ENCODE measurements at places on chromosomes 4 and X.

GRCh38 chr4:148094149-148094548, 348.1 kb downstream of the NR3C2 start:
- no peak for DNase-seq

- no peak for DNase-seq
These were observed 47.8 kb upstream of the CRMP1 start for GRCh38 chr4:5940470-5941203.

DNA sequence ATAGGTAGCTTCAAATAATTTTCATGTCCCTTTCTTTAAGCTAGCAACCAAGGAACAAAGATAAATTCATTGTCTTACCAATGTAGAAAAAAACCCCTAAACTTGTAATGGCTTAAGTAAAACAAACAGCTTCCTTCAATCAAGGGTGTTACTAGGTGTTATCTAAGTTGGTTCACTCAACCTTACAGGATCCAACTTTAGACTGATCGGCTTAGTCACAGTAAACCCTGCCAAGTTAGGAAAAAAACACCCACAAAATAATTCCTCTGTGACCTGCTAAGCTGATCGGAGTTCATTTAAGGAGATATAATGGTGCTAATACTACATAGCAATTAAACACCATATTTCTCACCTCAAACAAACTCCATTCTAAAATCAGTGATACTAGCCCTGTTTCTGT, 10.1 kb downstream of the AIFM1 start:
- DNase-seq: no peak

DNA sequence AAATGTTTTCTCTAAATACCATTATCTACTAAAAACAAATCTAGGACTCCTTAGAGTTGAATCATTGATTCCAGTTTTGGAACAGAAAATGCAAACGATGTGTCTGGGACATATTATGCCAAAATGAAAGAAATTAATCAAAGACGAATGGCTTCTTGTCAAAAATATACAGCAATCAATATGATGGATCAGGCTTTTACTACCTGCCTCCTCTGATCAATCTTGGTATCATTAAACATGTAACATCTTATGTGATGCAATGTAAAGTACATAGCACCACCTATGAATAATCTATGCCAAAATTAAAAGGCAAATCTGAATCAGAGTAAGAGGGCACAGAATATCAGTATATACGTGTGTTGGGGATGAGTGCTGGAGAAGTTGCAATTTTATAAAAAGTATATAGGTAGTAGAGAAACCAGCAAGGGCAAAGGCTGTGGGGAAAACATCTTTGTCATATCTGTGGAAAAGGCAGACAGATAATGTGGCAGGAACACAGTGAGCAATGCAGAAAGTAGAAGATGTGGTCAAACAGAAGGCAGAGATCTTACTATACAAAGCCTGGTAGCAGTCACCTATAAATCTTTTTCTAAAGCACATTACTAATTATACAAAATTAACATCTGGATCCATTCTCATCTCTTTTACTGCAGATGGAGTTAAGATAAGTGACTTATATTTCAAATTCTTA, 152.7 kb downstream of the ANTXR2 start:
- DNase-seq: no peak

GRCh38 chrX:17453788-17454187, 78.8 kb downstream of the NHS start:
- DNase-seq: no peak

DNA sequence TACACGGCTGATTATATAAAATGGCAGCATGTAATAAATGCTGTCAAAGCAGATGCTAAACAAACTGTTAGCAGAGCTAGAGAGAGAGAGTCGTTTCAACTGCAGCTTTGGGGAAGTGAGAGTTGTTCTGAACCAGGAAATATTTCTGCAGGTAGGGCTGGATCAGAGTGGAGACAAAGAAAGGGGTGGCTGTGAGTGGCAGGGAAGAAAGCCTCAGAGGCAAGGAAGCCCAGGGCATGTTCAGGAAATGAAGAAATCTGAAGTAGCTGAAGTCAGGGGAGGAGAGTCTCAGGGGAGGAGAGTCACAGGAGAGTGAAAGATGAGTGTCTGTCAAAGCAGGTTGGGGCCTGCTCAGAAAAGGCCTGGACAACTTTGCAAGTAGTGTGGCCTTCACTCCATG, 48.4 kb upstream of the RPS6KA3 start:
- DNase-seq: no peak

- no peak for DNase-seq
These were observed 7.8 kb upstream of the HAUS3 start for GRCh38 chr4:2249526-2250356.

DNA sequence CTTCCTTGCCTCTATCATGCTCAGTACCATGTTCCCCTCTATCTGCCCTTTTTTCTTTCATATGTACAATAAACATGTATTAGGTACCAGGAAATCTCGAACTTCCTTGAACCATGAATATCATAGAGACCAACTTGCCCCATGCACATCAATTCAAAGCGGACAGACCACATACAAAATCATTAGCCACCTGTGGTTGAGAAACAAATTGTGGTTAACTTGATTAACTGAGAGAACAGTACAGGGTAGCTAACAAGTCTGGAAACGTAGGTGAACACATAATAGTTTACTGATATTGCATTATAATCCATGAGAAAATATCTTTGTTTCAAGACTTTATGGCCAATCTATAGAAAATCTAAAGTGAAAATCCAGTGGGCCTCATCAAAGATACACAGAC, 8.2 kb downstream of the CASP3 start:
- DNase-seq: no peak

GRCh38 chr4:104616401-104616820, 121.7 kb upstream of the CXXC4 start:
- no peak for DNase-seq

DNA sequence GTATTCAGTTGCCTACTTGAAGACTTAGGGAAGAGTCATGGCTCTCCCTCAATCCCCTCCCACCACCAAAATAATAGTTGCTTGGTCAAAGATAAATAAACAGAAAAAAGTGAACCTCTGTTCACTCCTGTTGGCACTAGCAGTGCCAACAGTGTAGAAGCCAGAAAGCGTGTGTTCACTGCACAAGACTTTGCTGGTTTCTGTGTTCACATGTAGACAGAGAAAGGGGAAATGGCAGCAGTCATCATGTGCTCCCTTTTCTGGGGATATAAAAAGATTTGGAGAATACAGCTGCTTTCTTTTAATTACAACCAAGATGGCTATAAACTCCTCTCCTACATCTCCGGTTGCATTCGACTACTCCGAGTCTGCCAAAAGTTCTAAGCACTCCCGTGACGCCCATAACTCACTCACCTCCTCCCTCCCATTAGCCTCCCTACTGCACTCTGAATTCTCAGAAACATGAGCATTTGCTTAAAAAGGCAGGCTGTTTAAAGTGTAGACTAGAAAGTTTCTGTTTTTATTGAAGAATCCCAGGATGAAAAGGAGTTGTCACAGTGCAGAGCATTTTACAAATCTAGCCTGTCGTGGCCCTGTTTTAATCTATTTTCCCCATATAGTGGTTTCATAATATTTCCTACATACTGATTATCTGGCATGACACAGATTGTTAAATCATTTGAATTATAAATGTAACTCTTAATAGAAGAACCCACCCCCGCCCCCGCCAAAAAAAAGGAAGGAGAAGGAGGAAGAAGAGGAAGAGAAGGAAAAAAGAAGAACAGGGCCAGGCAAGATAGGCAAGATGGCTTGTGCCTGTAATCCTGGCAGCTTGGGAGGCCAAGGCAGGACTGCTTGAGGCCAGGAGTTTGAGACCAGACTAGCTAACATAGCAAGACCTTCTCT, 16.7 kb downstream of the LGI2 start:
- no peak for DNase-seq

- no peak for DNase-seq
These were observed 234.7 kb upstream of the DIAPH2 start for GRCh38 chrX:96449896-96450295.

DNA sequence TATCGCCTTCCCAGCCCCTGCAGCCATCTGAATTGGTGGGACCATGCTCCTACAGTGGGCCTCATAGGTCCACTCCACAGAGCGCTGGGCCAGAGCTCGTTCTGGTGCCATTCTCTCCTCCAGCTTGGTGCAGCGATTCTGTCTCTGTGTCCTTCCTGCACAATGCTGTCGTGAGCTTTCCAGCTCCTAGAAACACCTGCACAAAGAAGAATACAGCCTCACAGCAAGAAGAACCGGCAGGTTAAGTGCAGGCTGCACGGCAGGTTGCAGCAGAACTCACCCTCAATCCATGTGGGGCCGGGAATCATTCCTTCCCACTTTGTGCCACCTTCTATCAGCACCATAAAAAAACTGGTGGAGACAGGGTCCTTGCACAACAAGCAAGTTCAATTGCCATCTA, 101.2 kb upstream of the ENPP6 start:
- no peak for DNase-seq

GRCh38 chrX:130060122-130061069, 49.9 kb downstream of the ELF4 start:
- peak; percentile 84 for DNase-seq

- no peak for DNase-seq
These were observed 11.7 kb downstream of the OTUD4 start for GRCh38 chr4:145168581-145169187.

DNA sequence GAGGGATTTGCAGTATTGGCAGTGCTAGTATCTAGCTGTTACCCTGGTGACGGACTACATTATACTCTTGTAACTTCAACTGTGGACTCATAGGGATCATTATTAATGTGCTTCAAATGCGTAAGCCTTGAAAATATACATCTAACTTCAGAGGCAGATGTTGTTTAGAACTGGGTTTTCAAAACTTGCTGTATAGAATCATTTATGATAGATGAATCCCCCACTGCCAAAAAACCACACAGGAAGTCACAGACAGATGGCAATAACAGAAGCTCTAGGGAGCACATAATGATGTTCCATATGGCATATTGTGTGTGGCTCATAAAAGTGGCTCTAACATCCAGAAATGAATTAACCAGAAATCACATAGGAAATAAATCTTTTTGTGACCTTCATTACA, 62.3 kb upstream of the RELL1 start:
- no peak for DNase-seq

DNA sequence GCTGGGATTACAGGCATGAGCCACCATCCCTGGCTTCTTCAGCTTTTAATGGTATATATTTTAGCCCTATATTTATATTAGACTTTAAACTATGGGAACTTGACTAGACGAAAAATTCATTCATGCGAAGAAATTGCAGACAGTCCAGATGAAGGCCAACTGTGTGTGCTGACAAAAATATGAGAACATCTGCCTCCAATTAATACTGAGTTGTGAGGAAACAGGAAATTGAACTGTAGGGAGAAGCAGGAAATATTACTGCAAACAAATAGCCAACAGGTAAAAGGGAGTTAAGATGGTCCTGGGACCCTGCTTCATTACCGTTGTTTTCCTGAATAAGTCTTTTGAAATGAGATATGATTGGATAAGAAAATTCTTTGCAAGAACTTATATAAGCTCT, 26.3 kb downstream of the MGARP start:
- DNase-seq: no peak

GRCh38 chr4:171342646-171343045, 470.6 kb upstream of the GALNTL6 start:
- DNase-seq: no peak

- no peak for DNase-seq
These were observed 54.2 kb downstream of the SUPT20HL2 start for GRCh38 chrX:24259544-24260240.

DNA sequence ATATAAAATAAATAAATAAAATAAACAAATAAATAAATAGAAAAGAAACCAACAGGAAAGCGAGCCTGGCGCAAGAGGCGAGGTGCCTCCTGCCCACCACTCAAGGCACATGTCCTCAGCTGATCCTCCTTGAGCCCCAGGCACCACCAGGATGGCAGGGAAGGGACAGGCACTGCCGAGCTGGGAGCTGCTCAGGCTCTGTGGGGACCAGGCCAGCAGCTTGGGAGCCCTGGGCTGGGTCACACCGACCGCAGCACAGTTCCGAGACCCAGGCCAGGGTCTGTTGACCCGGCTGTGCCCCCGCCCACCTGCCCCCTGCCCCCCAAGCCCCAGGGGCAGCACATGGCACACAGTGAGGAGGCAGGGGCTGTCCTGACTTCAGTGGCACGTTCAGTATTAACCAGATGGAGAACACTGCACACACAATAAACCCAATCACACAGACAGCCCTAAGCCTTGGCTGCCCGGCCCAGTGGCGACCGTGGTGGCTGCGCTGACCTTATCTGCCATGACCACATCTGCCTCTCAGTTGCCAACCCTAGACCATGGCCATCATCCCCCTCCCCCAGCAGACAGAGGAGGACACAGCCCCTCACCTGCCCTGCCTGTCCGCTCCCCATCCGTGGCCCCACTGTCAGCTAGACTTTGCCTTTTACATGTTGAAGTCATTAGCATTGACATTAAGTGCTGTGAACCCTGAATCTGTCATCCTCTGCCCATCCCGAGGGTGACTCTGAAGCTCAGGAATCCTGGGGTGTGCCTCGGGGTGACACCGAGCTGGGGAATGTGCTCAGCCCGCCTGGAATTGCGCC, 2.9 kb upstream of the TREX2 start:
- no peak for DNase-seq

- DNase-seq: no peak
These were observed 62.7 kb upstream of the PGM2 start for GRCh38 chr4:37763831-37764230.

- no peak for DNase-seq
These were observed 17.0 kb downstream of the ENOX2 start for GRCh38 chrX:130885996-130886395.

DNA sequence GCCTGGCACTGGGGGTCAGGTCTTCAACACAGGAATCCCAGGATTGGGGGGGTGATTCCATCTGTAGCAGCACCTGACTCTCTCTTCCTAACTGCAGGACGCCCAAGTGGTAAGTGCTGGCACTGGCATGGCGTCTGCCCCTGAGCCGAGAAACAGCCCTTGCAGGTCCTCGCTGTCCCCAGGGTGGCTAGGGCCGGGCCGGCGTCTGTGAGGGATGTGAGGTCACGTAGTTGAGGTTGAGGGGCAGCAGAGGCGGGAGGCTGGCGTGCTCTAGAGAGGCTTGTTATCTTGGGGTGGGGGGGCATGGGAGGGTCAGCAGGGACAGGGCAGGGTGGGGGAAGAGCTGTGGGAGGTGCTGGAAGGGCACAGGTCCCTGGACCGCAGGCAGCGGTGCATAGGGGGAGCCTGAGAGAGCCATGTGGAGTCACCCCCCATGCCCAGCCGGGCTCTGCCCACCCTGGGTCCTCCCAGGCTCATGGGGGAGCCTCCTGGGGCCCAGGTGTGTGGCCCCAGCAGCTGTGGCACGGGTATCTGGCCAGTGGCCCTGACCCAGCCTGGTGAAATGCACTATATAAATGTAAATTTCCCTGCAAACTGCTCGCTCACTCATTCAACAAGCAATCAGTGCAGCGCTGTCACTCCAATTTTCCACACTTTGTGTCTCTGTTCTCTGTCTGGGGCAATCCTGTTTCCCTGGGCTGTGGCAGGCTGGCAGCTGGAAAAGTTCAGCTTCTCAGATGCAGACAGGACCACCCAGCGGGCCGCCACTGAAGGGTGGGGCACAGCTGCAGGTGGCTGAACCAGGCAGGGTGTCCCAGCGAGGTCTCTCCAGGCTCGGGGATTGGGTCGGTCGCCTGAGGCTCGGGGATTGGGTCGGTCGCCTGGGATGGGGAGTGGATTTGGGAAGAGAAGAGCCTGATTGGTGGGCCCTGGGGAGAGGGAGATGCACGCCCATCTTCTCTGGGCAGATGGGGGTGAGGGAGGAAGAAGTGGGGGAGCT, 102.2 kb upstream of the NKX1-1 start:
- DNase-seq: no peak

Measured in CD4-positive, alpha-beta T cell treated with Interleukin-1 beta for 1 hour (primary cell).